DND-41 (cell line): ENCODE measurements at places on chromosomes 11 and 22.
A peak's percentile ranks its signal among the peaks of the same experiment; 100 is the strongest.

DNA sequence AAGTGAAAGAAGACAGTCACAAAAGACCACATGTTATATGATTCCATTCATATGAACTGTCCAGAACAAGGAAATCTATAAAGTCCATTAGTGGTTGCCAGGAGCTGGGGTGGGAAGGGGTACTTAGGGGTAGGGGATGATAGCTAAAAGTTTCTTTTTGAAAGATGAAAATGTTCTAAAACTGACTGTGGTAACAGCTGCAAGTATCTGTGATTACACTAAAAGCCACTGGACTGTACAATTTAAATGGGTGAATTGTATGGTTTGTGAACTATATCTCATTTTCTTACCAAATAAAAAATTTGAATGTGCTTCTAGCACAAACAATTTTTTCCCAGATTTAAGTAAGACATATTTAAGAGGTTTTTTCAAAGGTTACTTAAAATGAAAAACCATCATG, 22.1 kb downstream of the CHKA start:
- no peak for DNase-seq

DNA sequence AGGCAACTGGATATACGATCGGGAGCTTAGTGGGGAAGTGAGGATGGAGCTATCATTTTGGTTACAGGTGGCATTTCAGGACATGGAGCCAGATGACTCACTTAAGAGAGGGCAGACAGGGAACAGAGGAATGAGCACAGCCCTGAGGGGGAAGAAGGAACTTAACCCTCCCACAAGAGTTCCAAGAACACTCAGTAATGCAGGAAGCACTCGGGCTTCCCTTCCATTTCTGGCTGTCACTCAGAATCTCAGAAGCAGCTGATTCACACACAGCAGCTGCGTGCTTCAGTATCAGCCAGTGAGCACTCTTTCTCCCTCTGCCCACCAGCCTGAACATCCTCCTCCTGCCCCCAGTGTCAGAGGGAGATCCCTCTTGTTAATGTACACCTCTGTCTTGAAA, 34.8 kb downstream of the EFCAB6 start:
- no peak for DNase-seq

DNA sequence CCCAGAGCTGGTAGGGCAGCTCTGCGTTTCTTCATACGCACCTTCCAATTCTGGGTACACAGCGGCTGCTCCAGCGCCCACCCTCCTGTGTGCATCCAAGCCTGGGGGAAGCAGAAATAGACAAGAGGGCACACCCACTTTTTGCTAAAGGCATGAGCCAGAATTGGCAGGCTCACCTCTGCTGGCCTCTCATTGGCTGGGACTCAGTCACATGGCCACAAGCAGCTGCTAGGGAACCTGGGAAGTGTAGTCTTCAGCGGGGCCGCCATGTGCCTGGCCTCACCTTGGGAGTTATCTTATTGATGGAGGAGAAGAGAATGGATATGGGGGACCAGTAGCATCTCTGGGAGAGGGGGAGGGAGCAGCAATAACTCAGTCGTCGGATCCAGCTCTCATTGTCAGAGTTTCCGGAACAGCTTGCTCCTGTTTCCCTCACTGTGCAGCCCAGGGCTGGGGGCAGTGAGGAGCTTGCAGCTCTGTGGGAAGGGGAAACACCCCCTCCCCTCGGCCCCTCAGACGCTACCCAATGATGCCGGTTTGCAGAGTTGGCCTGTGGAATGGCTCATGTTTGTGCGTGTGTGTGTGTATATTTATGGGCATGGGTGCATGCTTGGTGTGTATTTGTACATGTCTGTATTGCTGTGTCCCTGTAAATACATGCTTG, 11.8 kb upstream of the MIEF1 start:
- DNase-seq, result peak; percentile 81

- DNase-seq, result no peak
Measured at GRCh38 chr11:133985981-133986944, 29.5 kb upstream of the IGSF9B start.

GRCh38 chr11:59708537-59708936, 5.1 kb downstream of the OR10V1 start:
- DNase-seq, result no peak

DNA sequence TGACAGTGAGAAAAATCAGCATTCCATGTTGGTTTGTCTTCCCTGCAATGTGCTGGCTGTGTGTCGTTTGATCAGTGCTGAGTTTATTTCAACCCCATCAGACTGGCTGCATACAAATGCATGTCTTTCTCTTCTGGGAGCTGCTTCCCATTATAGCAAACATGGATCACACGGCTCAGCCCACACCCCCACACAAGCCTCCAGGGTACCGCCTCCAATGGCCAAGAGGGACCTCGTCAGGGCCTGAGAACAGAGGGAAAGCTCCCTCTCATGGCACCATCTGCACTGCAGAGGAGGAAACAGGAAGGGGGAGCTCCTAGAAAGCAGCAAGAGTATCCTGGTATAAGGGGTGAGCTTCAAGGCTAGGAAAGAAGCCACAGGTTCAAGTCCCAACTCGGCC, 214.2 kb downstream of the LARGE1 start:
- no peak for DNase-seq

DNA sequence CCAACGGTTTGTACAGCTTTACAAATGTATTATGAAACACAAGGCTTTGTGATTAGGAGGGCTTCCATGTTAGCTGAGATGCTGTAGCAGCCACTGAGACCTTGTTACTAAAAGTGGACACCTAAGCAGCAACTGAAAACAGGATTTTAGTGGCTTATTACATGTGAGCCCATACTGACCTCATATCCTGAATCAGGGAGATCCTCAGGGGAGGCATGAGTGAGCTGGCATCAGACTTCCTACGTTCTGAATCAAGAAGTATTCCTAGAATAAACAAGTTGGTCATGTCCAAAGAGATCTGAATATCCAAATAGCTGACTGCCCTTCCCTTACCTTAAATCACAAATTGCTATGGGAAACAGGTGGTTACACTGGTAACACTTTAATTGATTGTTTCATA, 59.1 kb upstream of the SCUBE2 start:
- no peak for DNase-seq

- DNase-seq, result no peak
Measured at GRCh38 chr11:73047773-73048371, 94.2 kb downstream of the FCHSD2 start.

GRCh38 chr11:66593303-66593635, 284 bp downstream of the CCS start:
- no peak for DNase-seq

DNA sequence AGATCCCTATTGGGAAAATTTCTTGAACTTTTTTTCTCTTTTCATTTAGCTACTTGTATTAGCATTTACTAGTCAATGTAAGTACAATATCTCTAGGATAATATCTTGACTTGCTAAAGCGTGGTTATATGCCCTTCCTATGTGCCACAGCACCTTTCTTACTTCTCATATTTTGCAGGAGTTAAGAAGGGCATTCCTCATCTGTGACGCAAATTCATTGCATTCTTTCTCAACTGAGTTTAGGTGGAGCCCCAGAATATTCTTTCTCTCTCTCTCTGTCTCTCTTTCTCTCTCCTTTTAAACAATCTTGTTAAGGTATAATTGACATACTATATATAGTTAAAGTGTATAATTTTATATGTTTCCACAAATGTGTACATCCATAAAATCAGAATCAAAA, 266.1 kb downstream of the RAB38 start:
- no peak for DNase-seq

GRCh38 chr11:6365659-6366058, 24.6 kb upstream of the SMPD1 start:
- DNase-seq, result no peak

GRCh38 chr22:49692499-49693225, 135.0 kb downstream of the BRD1 start:
- no peak for DNase-seq

DNA sequence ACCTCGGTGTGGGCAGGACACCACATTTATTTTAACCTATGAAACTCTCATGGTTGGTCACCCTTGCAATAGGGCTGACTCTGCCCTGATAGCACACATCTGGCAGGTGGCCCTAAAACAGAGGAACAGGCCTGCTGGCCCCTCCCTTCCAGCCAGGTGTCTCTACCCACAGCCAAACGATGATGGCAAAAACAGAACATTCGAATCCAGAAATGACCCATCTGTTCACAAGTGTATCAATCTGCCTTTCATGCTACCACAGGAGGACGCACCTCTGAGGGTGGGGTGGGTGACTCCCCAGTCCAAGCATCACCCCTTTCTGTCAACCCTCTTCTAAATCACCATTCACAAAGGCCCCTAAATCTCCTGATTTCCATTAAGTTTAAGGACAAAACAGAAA, 118.1 kb downstream of the ETS1 start:
- DNase-seq, result no peak

- no peak for DNase-seq
Measured at GRCh38 chr11:135008001-135008405, 596.0 kb upstream of the B3GAT1 start.

DNA sequence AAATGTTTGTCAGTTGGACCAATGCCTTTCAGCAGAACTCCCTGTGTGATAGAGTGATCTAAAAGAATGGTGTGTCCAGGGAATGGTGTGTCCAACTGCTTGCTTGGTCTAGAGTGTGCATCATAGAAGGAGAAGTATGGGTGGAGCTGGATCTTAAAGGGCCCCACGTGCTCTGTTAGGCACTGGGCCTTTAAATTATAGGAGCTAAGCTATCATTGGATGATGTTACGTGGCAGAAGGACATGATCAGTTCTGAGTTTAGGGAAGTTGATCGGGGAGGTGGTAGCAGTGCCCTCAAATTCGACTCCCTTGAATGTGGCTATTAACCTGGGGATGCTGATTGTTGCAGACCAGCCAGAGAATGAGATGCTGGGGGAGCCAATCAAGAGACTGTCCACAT, 16.4 kb downstream of the STX3 start:
- DNase-seq, result no peak

- DNase-seq, result no peak
Measured at GRCh38 chr11:62148271-62148980, 24.6 kb downstream of the INCENP start.

- no peak for DNase-seq
Measured at GRCh38 chr11:122773781-122774266, 64.5 kb upstream of the CRTAM start.

GRCh38 chr11:64976651-64977050, 4.7 kb upstream of the MAJIN start:
- DNase-seq, result no peak

GRCh38 chr22:30114361-30114760, 34.1 kb downstream of the HORMAD2 start:
- no peak for DNase-seq

- DNase-seq, result no peak
Measured at GRCh38 chr11:100889758-100890157, 202.7 kb downstream of the ARHGAP42 start.

- DNase-seq, result no peak
Measured at GRCh38 chr11:134230339-134230738, 5.9 kb downstream of the VPS26B start.

DNA sequence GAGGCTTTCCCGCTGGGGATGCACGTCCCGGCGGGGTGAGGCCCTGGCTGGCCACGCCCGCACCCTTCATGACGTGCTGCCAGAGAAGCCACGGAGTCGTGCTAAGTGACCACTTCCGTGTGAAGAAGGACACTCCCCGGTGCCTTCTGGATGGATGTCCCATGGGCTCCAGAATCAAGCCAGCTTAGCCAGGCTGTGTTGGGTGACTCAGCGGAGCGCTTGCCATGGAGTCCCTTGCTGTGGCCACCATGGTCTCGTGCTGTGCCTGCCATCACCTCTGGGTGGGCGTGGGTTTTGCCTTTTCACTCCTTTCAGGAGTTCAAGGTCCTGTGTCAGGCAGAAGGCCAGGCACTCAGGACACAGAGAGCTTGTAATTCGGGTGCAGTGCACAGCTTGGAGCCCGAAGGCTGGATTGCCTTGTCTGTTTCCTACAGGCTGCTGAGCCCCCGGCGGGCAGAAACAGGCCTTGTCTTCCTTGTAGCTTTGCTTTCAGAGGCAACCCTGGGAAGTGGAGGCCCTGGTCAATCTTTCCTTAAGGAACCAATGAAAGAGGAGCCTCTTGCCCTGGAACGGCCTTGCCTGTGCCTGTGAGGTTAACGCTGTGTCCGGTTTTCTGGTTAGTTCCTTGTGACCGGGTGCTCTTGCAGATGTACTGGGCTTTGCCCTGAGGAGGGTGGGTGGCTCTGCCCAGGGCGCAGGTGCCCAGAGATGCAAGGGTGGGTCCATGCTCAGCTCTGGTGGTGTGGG, 268.6 kb downstream of the TBC1D22A start:
- no peak for DNase-seq

DNA sequence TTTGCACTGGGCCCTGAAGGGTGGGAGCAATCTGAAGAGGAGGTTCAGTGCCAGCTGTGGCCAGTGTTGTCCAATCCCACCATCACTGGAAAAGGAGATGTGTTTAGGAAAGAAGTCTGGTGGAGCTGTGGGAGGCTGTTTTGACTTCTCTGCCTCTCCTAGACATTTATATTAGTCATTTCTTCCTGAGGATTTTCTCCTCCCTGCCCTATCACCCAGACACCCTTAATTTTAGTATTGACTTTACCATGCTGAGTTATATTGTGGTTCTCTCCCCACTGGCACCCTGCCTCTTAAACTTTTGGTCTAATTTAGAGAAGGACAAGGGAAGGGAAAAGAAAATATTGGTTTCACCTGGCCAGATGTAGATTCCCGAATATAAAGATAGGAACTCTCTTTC, 159.1 kb downstream of the WNT11 start:
- DNase-seq, result no peak

DNA sequence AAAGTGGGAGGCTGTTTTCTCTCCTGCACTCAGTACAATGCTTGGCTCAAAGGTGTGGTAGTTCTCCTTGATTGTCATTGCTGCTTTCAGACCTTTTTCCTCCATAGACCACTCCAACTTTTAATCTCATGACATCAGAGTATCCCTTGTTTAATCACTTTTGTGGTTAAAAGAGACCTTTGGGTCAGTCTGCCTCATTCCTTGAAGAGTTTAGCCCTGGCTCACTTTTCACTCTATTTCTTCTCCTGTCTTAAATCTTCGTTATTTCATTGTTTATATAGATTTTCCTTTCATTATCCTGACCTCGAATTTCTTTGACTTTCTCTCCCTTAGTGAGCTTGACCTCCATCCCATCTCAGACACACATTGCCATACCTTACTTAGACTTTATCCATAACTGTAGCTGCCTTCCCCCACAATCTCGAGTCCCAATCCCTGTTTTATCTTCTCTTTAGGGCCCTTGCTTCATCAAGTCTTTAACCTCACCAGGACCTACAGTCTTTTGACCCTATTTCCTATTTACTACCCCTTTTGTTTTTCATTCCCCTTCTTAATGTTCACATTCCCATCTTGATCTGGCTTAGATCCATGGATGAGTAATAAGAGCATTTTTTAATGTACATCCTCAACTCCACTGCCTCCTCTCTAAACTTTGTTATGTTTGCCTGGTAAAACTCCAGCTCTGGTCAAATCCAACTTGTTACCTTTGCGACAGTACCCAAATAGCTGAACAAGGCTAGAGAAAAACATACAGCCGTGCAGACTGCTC, 9.5 kb downstream of the ATXN10 start:
- no peak for DNase-seq

DNA sequence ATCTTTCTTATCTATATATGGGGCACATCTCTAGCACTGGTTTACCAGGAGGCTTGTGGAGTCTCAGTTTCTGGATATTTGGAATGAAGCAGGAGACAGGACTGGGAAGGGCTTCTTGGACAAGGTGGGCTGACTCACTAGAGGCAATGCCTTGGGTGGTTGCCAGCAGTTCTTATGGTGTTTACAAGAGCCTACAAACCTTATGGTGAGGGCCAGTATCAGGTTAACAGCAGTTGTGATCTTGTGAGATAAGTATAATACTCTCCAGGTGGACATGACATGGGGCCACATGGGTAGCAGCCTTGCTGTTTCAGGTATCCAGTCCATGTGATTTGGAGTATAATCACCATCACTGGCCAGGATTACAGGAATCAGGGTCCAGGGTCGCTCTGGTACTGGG, 10.2 kb downstream of the FUT4 start:
- no peak for DNase-seq

GRCh38 chr11:27039873-27040272, 742 bp upstream of the BBOX1 start:
- no peak for DNase-seq
